ENCODE measurements at places on chromosomes 6 and 20. TPM values are rescaled to one million over a fixed set of nuclear protein-coding genes. Genes with fewer than 3 reads are reported as not detected.

The CRISP2 gene
- not detected for total RNA-seq

DNA sequence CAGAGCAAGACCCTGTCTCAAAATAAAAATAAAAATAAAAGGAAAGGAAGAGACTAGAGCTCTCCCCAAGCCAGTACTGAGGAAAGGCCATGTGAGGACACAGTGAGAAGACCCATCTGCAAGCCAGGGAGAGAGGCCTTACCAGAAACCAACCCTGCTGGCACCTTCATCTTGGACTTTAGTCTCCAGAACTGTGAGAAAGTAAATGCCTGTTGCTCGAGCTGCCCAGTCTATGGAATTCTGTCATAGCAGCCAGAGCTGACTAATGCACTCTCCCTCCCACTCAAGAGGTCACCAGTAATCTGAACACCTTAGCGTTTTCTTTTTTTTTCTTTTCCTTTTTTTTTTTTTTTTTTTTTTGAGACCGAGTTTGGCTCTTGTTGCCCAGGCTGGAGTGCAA is 7.3 kb upstream of the PRPH2 start:
- H3K36me3 ChIP-seq: no peaks in the 10 kb centered on the region
- no peak overlapping the region for H3K27ac ChIP-seq
- no peak for DNase-seq

DNA sequence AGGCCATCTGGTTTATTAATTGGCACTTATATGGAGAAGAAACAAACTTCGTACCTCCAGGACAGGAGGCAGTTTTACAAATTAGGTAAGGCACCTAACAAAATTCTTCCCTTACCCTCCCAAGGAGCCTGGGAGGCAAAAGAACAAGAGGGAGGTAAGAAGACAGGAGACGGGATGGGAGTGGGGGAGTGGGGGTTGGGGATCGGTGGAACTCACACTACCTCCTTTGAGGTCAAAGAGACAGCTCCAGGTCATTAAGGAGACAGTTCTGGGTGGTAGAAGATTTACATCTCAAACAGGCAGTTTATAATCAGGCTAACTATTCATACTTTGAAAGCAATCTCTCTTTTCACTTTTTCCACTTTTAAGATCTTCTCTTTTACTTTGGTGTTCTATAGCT is 112.3 kb upstream of the HDAC2 start:
- peaks cover 40% of the 10 kb centered on the region for H3K4me1 ChIP-seq
- DNase-seq: no peak
- H3K27ac ChIP-seq: no peak overlapping the region
- no peaks in the 10 kb centered on the region for H3K27me3 ChIP-seq

DNA sequence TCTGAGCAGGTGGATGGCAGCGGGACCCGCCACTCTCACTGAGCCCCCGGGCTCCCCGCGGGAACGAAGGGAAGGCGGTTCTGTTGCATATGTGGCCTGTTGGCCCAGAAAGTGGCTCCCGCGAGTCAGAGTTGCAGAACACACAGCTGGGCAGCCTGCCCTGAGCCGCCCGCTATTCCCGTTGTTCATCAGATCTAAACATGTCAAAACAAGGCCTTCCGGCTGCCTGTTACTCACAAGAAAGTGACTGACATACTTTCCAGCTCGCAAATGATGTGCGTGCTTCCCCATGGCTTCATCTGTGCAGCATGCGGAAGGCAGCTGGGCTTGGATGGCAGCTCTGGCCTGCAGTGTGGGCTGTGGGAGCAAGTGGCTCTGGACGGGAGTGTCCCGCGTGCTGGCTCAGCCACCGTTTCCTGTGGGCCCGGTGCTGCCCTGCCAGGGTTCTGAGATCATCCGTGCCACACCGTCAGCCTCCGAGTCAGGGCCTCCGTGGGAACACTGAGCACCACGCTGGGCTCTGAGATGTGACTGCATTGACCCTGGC is 227.3 kb downstream of the ERMARD start:
- H3K4me3 ChIP-seq: no peak overlapping the region
- H3K4me1 ChIP-seq: no peaks in the 10 kb centered on the region
- no peaks in the 10 kb centered on the region for H3K36me3 ChIP-seq
- DNase-seq: no peak
- H3K27me3 ChIP-seq: no peaks in the 10 kb centered on the region

DNA sequence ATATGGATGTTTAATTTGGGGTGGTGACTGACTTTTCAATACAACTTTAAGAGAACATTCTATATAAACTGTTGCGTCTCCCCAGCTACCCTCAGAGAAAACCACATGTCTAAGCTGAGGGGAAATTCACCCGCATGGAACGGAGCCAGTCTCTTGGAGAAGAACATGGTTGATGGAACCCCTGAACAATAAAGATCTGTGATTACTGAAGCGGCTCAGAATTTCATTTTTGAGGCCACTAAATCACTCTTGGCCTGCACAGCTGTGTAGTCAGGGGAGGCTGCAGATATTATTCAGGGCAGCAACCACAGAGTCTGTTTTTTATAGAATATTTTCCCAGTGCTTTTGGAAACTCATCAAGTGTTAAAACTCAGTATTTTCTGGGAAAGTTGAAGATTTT is 73.8 kb downstream of the EYA4 start:
- no peaks in the 10 kb centered on the region for H3K36me3 ChIP-seq
- no peak overlapping the region for H3K27ac ChIP-seq
- H3K27me3 ChIP-seq: peaks cover 4% of the 10 kb centered on the region
- H3K4me1 ChIP-seq: no peaks in the 10 kb centered on the region
- H3K4me3 ChIP-seq: no peak overlapping the region

DNA sequence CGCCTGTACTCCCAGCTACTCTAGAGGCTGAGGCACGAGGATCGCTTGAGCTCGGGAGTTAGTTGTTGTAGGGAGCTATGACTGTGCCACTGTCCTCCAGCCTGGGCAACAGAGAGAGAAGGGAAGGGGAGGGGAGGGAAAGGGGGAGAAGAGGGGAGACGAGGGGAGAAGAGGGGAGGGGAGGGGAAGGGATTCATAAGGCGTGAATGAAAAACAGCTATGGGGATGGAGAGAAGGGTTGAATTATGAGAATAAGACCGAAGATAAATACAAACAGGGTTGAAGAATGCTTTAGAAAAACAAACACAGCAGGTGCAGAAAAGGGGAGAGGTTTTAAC is 106.0 kb downstream of the TRIM27 start:
- no peak overlapping the region for H3K4me3 ChIP-seq
- DNase-seq: no peak
- H3K27ac ChIP-seq: no peak overlapping the region
- no peaks in the 10 kb centered on the region for H3K36me3 ChIP-seq
- H3K4me1 ChIP-seq: no peaks in the 10 kb centered on the region

DNA sequence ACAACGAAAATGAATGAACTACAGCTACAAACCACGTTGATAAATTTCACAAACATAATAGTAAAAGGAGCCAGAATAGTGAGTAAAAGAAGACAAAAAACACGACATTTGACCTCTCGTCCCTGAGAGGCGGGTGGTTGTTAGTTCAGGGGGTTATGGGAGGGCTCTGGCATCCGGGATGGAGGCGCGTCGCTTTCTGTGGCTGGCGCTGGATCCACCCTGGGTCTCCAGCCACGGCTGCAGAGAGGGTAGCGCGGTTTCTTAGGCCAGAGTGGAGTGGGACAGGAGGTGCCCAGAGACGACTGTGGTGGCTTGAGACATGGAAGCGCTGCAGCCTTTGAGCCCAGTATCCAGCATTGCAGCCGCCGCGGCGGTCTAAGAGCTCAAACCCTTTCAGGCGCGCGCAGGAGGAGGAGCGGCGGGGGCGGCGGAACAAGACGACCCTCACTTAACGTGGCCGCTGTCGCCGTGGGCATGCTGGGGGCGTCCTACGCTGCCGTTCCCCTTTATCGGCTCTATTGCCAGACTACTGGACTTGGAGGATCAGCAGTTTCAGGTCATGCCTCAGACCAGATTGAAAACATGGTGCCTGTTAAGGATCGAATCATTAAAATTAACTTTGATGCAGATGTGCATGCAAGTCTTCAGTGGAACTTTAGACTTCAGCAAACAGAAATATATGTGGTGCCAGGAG is 3.7 kb upstream of the ZSCAN23 start:
- H3K4me1 ChIP-seq: 0 out of 2 replicates have a peak, but pooled peaks cover 4% of the 10 kb centered on the region
- no peak for DNase-seq
- no peaks in the 10 kb centered on the region for H3K36me3 ChIP-seq
- H3K27me3 ChIP-seq: peaks cover 5% of the 10 kb centered on the region

The TNFRSF6B gene
- total RNA-seq: not detected

GRCh38 chr6:6728169-6728941 is 139.8 kb downstream of the LY86 start:
- no peaks in the 10 kb centered on the region for H3K36me3 ChIP-seq
- peaks cover 8% of the 10 kb centered on the region for H3K4me1 ChIP-seq
- no peak overlapping the region for H3K27ac ChIP-seq
- H3K4me3 ChIP-seq: no peak overlapping the region
- H3K27me3 ChIP-seq: no peaks in the 10 kb centered on the region

DNA sequence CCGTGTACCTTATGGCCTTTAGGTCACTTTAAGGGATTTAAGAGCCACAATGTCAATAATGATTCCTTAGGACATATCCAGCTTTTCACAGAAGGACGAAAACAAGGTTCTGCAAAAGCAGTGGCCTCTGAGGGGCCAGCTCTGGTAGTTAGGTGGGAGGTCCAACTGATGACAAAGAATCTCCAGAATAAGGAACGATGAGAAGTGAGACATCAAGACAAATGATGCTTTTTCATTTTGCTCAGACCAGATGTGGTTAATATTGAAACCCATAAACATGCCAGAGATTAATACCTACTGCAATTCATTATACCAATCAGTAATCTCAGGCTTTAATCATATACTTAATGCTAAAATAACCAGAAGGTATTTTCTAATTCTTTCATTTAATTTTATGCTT is 1.9 kb downstream of the C6orf58 start:
- no peak for DNase-seq
- peaks cover 10% of the 10 kb centered on the region for H3K4me1 ChIP-seq
- no peak overlapping the region for H3K4me3 ChIP-seq
- no peaks in the 10 kb centered on the region for H3K27me3 ChIP-seq
- H3K27ac ChIP-seq: no peak overlapping the region

GRCh38 chr20:37236462-37236861 is 25.2 kb downstream of the GHRH start:
- no peak overlapping the region for H3K27ac ChIP-seq
- H3K27me3 ChIP-seq: no peaks in the 10 kb centered on the region
- H3K4me1 ChIP-seq: no peaks in the 10 kb centered on the region
- H3K4me3 ChIP-seq: no peak overlapping the region
- H3K36me3 ChIP-seq: peaks cover 99% of the 10 kb centered on the region

DNA sequence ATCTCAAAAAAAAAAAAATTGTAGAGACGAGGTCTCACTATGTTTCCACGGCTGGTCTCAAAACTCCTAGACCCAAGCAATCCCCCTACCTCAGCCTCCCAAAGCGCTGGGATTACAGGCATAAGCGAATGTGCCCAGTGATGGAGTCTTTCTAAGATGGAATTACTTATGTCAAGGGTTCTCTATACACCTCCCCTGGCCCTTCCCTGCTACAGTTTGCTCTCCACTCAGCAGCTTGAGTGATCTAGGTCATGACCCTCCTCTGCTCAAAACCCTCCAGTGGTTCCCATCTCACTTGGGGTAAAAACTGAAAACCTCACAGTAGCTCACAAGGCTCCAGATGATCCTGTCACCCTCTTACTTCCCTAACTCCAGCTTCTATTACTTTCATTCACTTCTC is 1.8 kb upstream of the DNPH1 start:
- H3K27me3 ChIP-seq: peaks cover 11% of the 10 kb centered on the region
- H3K36me3 ChIP-seq: no peaks in the 10 kb centered on the region
- DNase-seq: no peak
- no peak overlapping the region for H3K27ac ChIP-seq
- H3K4me3 ChIP-seq: no peak overlapping the region

DNA sequence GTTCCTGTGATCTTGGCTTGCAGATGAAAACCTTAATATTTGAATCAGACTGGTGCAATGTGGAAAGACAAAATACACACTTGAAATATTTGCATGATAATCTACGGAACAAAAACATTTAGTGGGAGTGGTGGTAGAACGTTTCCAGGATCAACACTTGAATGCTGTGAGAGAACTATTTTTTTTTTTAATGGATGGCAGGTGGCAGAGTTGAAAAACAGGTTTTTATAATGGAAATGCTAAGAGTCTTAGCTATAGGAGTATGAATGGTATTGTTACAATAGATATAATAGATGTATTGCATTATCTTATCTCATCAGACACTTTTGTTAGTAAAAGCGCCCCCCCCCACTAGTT is 49.2 kb downstream of the CDKAL1 start:
- H3K27ac ChIP-seq: no peak overlapping the region
- no peak for DNase-seq
- no peaks in the 10 kb centered on the region for H3K36me3 ChIP-seq
- H3K27me3 ChIP-seq: no peaks in the 10 kb centered on the region

- no peaks in the 10 kb centered on the region for H3K4me1 ChIP-seq
- no peak overlapping the region for H3K4me3 ChIP-seq
- no peaks in the 10 kb centered on the region for H3K27me3 ChIP-seq
Observed at GRCh38 chr6:124551711-124552233, 410.5 kb upstream of the RNF217 start.

The PAX1 gene
- not detected for total RNA-seq

DNA sequence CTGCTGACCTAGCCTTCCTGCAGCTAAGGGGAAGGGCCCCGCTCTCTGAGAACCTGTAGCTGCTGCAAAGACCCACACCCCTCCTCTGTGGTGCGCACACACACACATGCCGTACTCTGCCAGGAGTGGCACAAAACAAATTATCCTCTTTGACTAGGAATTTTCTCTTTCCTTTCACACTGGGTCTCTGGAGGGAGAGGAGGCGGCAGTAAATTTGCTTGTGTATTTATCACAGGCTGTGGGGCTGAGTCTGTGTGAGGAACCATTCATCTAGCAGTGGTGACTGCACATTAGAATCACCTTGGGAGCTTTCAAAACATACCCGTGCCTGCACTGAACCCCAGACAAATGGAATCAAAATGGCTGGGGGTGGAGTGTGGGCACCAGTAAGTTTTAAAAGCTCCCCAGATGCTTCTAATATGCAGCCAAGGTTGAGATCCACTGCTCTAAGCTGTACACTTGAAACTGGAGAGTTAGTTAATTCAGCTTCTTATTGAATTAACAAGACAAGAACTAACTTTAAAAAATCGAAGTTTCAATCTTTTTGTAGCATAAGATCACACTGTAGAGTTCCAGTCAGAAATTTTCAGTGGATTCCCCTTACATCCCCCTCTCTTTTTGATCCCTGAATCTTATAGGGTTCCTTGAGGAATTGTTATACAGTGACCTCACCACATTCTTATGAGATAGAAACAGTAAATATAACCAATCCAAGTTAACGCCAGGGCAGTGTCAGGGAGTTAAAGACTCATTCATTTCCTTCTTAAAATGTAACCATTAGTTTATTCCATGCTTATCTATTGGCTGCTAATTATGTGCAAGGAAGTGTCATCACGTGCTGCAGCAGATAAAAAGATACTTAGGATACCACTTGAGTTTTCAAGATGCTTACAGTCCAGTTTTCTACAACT is 29.8 kb upstream of the GMDS start:
- H3K27me3 ChIP-seq: no peaks in the 10 kb centered on the region
- no peaks in the 10 kb centered on the region for H3K36me3 ChIP-seq
- peak overlapping the region; percentile 6 for H3K27ac ChIP-seq
- H3K4me3 ChIP-seq: no peak overlapping the region

Data from SJSA1 (cell line).